Right renal pelvis (tissue), 4 donors: ENCODE measurements at places on chromosomes 5 and 9. TPM values are rescaled to one million over a fixed set of nuclear protein-coding genes. Genes with fewer than 3 reads are reported as not detected.
A peak's percentile ranks its signal among the peaks of the same experiment; 100 is the strongest.

Gene SH3PXD2B
- polyA plus RNA-seq, result 31.5 TPM

GRCh38 chr9:18675332-18675731 lies 201.4 kb downstream of the ADAMTSL1 start:
- no peak for DNase-seq

Gene CCDC171
- polyA plus RNA-seq, result 6.2 TPM

DNA sequence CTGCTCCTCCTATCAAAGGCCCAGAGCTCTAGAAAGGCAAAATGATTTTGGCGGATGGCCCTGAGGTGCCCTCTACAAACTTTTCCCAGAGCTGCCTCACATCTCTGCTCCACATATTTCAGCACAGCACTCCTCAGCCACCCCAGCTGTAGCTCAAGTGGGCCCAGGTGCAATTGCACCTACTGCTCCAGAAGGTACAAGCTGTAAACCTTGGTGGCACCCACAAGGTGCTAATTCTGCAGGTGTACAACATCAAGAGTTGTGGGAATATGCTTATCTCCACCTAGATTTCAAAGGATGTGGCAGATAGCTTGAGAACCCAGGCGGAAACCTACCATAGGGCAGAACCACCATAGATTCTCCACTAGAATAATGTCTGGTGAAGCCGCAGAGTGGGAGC lies 432.2 kb downstream of the TMEM232 start:
- no peak for DNase-seq

DNA sequence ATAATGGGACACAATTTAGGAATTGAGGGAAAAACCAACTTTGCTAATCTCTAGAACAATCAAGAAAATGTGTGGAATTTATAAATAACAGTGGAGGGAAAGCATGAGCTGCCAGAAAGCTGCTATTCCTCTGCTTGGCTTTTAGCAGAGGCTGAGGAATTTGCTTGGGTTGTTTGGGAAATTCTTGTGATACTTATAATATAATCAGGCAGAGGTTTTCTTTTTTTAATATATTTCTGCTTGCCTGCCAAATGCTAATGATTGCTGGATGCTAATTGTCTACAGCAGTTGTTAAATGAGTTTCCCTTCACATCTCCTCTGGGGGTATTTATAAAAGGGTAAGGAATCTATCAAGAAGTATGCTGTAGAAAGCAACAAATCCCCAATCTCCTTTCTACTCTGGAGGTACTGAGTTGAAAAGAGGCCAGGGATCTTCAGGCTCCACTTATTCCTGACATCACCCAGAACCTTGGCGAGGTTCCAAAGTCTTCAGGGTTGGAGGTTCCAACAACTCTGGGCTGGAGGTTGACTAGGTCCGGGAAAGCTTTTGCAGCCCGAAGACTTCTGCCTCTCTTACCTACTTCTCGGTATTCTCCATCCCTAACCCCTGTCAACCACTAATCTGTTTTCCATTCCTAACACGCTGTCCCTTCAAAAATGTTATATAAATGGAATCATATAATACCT lies 60.4 kb upstream of the TMED7 start:
- no peak for DNase-seq

DNA sequence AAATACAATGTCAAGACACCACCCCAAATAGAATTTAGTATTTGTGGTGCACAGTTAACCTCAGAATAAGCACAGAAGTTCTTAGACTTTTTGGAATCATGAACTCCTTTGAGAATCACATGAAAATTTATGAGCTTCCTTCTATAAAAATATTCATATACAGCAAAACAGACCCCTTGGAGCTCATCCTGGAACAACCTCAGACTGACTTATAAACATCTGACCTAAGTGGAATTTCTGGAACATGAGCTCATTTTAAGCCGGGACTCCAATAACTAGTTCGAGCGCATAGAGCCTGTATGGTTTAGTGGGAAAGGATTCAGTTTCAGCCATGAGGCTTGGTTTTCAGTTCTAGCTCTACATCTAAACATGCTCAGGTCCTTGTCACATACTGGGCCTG lies 192.3 kb downstream of the DEPDC1B start:
- DNase-seq, result no peak

DNA sequence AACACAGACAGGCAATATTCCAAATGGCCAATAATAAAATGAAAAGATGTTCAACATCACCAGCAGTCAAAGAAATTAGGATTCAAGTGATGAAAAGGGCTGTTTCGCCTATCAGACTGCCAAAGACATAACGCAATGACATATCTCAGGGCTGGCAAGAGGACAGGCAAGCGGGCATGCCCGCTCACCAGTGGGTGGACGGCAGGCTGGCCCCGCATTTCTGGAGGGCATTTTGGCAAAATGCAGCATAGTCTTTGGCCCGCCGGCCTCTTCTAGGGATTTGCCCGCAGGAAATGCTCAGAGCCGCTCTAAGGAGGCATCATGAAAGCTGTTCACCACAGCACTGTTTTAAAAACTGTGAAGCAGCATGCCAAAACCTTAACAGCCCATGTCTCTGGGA lies 1.4 kb upstream of the PPP1R26 start:
- no peak for DNase-seq

GRCh38 chr9:95181226-95181818 lies 136.2 kb downstream of the FANCC start:
- DNase-seq, result no peak

- DNase-seq, result no peak
Observed at GRCh38 chr9:135048758-135049444, 38.6 kb upstream of the OLFM1 start.

- no peak for DNase-seq
Observed at GRCh38 chr9:9352877-9353481, 1259.8 kb downstream of the PTPRD start.

- DNase-seq, result no peak
Observed at GRCh38 chr5:172593306-172593705, 47.8 kb upstream of the NEURL1B start.

DNA sequence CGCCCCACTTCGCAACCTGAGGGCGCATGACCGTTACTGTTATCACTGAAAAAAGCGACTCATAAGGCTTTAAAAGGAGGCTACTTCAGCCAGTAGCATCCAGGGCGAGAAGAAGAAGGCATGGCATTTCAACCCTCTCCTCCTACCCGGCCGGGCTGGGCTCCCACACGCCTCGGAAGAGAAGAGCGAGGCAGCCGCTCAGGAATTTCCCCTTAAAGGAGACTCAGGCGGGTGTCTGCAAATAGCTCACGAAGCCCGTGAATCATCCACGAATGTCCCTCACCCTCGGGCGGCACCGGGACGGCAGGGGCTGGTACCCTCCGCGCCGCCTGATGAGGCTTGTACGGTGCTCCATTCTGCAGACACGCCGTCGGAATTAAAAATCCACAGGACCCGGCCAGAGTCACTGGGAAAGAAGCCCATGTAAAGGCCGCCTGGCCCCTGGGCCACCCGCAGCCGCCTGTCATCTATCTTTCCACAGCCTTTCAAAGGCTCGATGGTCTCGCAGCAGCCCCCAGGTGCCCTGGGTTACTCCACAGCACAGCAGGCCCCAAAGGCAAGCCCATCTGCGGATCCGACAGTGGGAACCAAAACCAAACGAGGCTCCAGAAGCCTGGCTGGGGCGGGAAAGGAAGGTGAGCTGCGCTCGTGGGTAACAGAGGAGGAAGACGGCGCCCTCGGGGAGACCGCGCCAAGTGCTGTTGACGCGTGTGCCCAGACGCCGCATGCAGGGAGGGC lies 11.8 kb downstream of the SLC12A7 start:
- no peak for DNase-seq

DNA sequence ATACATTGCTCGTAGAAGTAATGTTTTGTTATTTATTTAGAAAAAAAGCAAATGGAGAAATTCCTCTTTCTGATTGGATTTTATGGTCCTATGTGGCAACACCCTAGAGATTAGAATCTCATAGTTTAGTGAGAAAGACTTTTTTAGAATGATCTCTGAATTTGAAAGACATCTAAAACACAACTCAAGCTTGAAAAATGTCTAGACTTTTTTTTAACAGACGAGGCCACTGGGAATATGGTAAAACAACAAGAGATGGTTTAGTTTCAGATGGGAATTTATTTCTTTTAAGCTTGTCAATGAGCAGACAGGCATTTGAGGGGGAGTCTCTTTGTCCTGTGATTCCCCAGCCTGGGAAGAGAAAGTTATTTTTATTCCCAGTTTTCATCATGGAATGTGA lies 122.1 kb downstream of the NTRK2 start:
- DNase-seq, result no peak

DNA sequence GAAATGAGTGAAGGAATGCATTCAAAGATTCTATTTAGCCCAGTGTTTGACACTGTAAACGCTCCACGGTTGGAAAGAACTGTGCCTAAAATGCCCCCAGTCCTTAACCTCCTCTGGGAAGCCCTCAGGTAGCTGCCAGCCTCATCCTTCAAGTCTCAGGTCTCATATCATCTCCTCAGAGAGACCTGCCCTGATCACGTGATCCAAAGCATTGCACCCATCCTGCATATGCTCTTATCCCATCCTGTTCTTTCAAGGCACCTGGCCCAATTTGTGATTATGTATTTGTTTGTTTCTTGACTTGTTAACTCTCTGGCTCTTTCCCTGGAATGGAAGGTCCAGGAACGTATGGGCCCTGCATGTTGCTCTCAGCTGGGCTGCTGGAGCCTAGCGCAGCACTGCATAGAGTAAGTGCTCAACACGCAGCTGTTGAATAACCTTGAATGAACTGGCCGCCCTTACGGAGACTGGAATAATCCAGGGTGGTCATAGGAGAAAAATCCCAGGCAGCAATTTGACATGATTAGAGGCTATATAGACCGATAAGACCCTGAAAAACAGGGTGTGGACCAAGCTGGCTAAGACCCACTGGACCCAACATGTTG lies 8.7 kb downstream of the C1QTNF2 start:
- no peak for DNase-seq

Gene SLC6A19
- polyA plus RNA-seq, result 42.2 TPM

Gene SPACA9
- 9.9 TPM for polyA plus RNA-seq

- DNase-seq, result no peak
Observed at GRCh38 chr9:98619788-98620187, 88.9 kb downstream of the GABBR2 start.

DNA sequence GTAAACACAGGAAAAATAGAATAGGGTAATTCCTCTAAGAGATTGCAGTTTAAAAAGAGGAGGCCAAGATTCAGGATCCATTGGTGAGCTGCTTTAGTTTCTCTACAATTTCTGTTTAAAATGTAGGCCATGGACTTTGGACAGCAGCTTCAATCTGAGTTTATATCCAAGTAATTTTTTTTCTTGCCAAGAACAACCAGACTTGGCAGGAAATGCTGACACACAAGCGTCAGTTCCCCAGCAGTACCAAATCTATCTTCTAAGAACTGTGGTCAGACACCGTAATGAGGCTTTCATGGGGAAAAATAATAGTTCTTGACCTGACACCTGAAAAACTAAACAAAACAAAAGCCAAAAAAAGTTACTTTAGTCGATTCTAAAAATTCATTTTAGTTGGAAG lies 528.8 kb downstream of the CSNK1G3 start:
- no peak for DNase-seq

GRCh38 chr9:86942281-86943200 lies 4.8 kb downstream of the GAS1 start:
- no peak for DNase-seq

Gene ABO
- 28.8 TPM for polyA plus RNA-seq

DNA sequence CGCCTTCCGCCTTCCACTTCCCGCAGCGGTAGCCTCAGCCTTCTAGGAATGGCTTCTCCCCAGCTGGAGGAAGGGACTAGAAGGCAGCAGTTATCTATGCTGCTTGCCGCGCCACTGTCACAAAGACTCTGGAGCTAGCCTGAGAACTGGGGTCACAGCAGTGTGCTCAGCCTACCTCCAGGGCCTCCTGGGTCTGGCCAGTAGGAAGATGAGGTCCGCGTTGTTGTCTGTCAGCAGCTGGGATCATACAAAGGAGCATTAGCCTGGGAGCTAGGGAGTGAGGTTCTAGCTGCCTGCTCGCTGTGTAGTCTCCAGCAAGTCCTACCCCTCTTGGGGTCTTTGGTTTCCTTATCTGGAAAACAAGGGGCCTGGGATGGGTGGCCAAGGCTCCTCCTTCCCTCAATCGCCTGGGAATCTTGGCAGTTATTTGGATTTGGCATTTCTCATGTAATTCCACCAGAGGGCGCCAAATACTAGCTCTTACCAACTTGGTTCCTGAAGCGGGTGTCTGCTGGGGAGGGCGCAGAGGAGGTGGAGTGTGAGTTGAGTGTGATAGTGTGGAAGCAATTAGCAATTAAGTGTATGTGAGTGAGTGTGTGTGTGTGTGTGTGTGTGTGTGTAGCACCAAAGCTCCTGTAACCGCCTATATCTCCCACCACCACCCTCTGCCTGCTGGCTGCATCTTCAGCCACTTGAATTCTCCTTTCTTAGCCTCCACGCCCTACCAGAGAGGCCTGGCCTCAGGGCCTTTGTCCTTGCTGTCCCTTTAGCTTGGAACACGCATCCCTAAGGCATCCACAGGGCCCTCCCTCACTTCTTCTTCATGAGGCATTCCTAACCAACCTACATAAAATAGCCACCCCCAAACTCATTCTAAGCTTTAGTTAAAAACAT lies 97.1 kb downstream of the ENTREP1 start:
- peak; percentile 52 for DNase-seq

Gene TICAM2
- 4.1 TPM for polyA plus RNA-seq

GRCh38 chr9:123658792-123659191 lies 271.1 kb downstream of the DENND1A start:
- no peak for DNase-seq

- no peak for DNase-seq
Observed at GRCh38 chr5:171367424-171368370, 20.0 kb upstream of the NPM1 start.

DNA sequence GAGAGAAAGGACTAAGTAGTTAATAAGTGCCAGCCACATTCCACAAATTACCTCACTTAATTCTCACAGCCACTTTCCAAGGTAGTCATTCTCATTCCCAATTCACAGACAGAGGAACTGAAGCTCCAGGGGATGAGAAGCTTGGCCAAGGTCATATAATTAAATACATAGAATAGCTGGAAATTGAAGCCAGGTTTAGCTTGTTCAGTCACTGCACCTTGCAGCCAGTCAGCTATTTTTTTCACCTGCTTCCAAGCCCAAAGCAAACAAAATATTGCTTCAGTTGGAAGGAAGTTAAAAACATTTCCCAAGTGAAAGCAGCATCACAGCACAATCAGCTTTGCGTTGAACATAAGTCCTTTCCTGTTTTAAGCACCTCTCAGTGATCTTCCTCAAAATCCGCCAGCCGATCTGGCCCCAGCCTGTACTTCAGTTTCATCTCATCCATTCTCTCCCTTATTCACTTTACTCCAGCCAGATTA lies 4.8 kb downstream of the ALDH1A1 start:
- DNase-seq, result no peak
